ENCODE measurements at places on chromosomes 5 and 9.
A peak's percentile ranks its signal among the peaks of the same experiment; 100 is the strongest.

GRCh38 chr9:80995759-80996158, 693.6 kb downstream of the TLE1 start:
- no peaks in the 10 kb centered on the region for H3K36me3 ChIP-seq
- no peak overlapping the region for H3K4me3 ChIP-seq
- H3K27me3 ChIP-seq, result no peaks in the 10 kb centered on the region
- H3K4me1 ChIP-seq, result no peaks in the 10 kb centered on the region
- H3K27ac ChIP-seq, result no peak overlapping the region

GRCh38 chr9:130144703-130145102, 27.5 kb upstream of the NCS1 start:
- peaks cover 8% of the 10 kb centered on the region for H3K4me1 ChIP-seq
- H3K27ac ChIP-seq, result peak overlapping the region; percentile 2
- no peak for DNase-seq
- no peaks in the 10 kb centered on the region for H3K27me3 ChIP-seq
- no peaks in the 10 kb centered on the region for H3K36me3 ChIP-seq

DNA sequence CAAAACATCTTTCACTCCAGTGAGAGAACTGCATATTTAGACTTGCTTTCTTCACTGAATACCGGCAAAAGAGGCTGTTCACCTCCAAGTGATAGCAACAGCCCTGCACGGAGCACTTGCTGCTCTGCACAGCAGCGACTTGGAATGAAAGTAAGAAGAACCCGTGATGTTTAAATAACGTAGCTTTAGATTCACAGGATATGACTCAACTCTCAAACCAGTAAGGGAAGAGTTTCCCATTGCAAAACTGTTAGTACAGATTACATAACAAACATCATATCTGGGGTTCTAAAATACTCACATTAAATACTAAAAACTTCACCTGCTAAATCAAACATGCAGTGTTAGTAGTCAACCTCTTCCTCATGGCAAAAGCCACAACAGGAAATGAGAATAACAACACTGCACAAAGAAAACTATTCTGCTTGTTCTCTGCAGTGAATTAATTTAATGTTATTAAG, 203.4 kb downstream of the MCTP1 start:
- DNase-seq, result peak; percentile 24
- peak overlapping the region; percentile 2 for H3K4me3 ChIP-seq
- H3K4me1 ChIP-seq, result no peaks in the 10 kb centered on the region
- no peaks in the 10 kb centered on the region for H3K27me3 ChIP-seq
- peak overlapping the region; percentile 62 for H3K27ac ChIP-seq
- H3K36me3 ChIP-seq, result no peaks in the 10 kb centered on the region

GRCh38 chr5:657570-657969, 35.6 kb downstream of the TPPP start:
- H3K27ac ChIP-seq, result no peak overlapping the region
- no peak for DNase-seq
- no peaks in the 10 kb centered on the region for H3K27me3 ChIP-seq
- no peaks in the 10 kb centered on the region for H3K36me3 ChIP-seq
- no peak overlapping the region for H3K4me3 ChIP-seq

DNA sequence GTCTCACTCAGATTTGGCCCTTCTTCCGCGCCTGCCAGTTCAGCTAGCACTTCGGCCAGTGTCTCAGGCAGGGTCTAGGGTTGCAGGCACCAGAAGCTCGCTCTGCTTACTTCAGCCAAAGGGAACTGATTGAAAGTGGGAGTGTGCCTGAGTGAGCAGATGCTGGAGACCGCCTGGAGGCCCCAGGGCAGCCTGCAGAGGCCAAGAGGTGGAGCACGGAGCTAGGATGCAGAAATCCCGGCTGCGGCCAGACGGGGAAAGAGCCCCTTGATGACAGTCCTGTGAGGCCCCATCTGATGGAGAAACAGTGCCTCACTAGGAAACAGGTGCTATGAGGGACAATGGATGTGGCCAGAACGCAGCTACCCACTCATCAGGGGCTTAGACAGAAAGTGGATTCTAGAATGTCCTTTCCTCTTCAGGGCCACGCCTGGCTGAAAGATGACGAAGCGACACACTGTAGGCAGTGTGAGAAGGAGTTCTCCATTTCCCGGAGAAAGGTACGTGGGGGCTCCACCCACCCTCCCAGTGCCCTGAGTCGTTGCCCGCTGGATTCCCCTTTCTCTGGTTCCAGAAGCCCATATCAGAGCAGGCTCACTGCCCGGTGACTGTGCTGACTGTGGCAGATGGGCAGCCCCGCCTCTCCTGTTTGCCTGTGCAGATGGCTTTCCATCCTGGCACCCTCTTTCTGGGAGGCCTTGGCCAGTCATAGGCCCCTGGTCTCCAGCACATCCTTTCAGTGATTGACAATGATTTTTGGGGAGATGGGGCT, 16.1 kb downstream of the HNRNPH1 start:
- H3K4me1 ChIP-seq, result no peaks in the 10 kb centered on the region
- no peak overlapping the region for H3K27ac ChIP-seq
- H3K27me3 ChIP-seq, result no peaks in the 10 kb centered on the region
- H3K36me3 ChIP-seq, result no peaks in the 10 kb centered on the region
- H3K4me3 ChIP-seq, result no peak overlapping the region
- no peak for DNase-seq

DNA sequence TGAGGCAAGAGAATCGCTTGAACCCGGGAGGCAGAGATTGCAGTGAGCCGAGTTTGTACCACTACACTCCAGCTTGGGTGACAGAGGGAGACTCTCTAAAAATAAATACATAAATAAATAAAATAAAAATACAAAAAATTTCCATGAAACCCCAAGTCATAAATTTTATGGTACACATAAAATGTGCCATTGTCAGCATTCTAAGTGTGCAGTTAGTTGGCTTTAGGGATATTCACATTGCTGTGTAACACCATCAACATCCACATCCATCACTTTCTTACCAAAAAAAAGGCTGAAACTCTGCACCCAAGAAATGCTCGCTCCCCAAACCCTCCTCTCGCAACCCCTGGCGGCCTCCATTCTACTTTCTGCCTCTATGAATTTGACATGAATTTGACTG, 135.2 kb downstream of the GAPVD1 start:
- no peak for DNase-seq
- no peaks in the 10 kb centered on the region for H3K4me1 ChIP-seq
- no peak overlapping the region for H3K4me3 ChIP-seq

GRCh38 chr5:103120607-103121200, 603 bp downstream of the PPIP5K2 start:
- no peaks in the 10 kb centered on the region for H3K4me1 ChIP-seq
- peak overlapping the region; percentile 94 for H3K27ac ChIP-seq
- no peaks in the 10 kb centered on the region for H3K36me3 ChIP-seq
- H3K4me3 ChIP-seq, result peak overlapping the region; percentile 78

- H3K4me3 ChIP-seq, result no peak overlapping the region
- no peak for DNase-seq
- H3K27me3 ChIP-seq, result no peaks in the 10 kb centered on the region
These were observed 30.2 kb upstream of the CATSPER3 start for GRCh38 chr5:134937526-134937925.

DNA sequence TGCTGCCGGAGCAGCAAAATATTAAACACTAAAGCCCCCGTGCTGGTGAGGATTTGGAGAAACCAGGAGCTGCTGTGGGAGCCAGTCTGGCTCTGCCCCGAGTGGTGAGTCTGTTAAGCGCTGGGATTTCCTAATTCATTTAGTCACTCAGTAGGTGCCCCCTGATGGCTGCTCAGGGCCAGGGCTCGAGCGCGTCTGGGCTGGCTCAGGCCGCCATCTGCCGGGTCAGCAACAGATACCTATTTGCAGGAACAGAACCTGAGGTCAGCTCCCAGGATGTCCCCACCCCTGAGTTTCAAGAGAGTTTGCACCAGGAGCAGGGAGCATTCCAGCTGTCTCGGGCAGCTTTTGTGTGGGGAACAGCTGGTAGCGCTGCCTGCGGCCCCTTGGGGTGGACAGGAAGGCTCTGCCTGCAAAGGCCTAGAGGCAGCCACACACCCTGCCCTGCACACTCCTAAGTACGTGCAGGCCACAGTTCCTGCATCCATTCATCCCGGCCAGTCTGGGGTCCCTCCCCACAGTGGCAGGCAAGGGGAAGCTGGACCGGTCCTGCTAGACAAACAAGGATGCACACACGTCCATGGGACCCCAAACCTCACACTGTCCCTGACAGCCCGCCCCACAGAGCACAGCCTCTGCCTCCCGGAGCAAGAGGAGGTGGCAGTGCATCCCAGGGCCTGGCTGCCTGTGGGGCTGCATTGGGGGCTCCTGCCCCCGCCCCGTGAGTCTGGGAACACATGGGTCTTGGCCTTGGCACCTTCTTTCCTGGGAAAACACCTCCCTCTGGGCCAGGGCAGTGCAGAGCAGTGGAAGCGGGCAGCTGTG, 83.7 kb downstream of the ADAMTS2 start:
- H3K4me3 ChIP-seq, result no peak overlapping the region
- H3K27me3 ChIP-seq, result no peaks in the 10 kb centered on the region
- peak; percentile 38 for DNase-seq
- no peak overlapping the region for H3K27ac ChIP-seq

DNA sequence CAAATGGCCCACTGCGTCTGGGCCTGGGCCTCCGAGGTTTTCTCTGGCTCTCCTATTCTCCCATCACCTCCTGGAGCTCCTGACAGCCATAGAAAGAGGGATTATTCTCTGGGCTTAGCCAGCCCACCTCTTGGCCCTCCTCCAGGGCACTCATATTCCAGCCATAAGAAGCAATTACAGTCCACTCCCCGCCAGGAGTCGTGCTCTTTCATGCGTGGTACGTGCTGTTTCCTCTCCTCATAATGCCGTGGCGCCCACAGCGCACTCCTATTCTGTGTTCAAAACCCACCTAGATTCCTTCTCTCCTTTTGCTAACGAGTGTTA, 240.8 kb upstream of the ZNF462 start:
- no peaks in the 10 kb centered on the region for H3K4me1 ChIP-seq
- no peaks in the 10 kb centered on the region for H3K36me3 ChIP-seq
- H3K4me3 ChIP-seq, result no peak overlapping the region
- no peak for DNase-seq

- H3K27ac ChIP-seq, result no peak overlapping the region
- H3K4me1 ChIP-seq, result no peaks in the 10 kb centered on the region
- no peak for DNase-seq
- no peaks in the 10 kb centered on the region for H3K27me3 ChIP-seq
- no peaks in the 10 kb centered on the region for H3K36me3 ChIP-seq
- no peak overlapping the region for H3K4me3 ChIP-seq
These were observed 170.9 kb upstream of the WWC1 start for GRCh38 chr5:168120401-168121137.

DNA sequence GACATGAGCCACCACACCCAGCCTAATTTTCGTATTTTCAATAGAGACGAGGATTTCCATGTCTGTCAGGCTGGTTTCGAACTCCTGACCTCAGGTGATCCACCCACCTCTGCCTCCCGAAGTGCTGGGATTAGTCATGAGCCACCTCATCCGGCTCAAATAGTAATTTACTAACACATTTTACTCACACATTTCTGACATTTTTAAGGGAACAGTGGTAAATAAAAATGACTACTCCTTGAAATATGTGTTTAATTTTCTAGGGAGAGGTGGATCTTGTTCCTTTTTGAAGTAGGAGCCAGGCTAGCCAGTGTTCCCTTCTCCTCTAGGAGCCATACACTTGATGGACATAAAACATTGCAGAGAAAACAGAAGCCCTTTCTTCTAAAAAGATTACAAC, 55.2 kb upstream of the ERBIN start:
- DNase-seq, result no peak
- no peak overlapping the region for H3K4me3 ChIP-seq
- H3K36me3 ChIP-seq, result no peaks in the 10 kb centered on the region
- no peaks in the 10 kb centered on the region for H3K4me1 ChIP-seq

GRCh38 chr9:15246243-15246642, 60.8 kb downstream of the TTC39B start:
- H3K27me3 ChIP-seq, result no peaks in the 10 kb centered on the region
- no peak overlapping the region for H3K27ac ChIP-seq
- no peak overlapping the region for H3K4me3 ChIP-seq
- H3K36me3 ChIP-seq, result no peaks in the 10 kb centered on the region
- H3K4me1 ChIP-seq, result no peaks in the 10 kb centered on the region

DNA sequence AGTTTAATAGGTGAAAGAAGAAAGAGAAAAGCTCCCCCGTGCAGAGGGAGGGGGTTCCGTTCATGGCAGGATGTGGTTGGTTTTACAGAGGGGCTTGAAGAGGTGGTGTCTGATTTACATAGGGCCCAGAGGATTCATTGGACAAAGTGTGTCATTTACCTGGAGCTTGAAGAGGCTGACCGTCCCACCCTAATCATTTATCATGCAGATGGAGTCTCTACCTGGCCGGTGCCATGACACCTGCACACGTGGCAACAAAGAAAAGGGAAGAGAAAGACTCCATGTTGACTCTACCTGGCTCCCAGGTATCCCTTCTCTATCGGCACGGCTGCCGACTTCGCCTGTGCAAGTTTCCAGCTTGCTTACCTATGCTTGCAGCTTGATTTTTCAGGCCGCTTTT, 35.3 kb upstream of the PRRC2B start:
- no peak for DNase-seq
- H3K36me3 ChIP-seq, result no peaks in the 10 kb centered on the region
- no peaks in the 10 kb centered on the region for H3K4me1 ChIP-seq
- no peak overlapping the region for H3K27ac ChIP-seq
- H3K27me3 ChIP-seq, result no peaks in the 10 kb centered on the region
- no peak overlapping the region for H3K4me3 ChIP-seq

GRCh38 chr5:106894964-106895363, 775.8 kb downstream of the EFNA5 start:
- DNase-seq, result no peak
- H3K27me3 ChIP-seq, result no peaks in the 10 kb centered on the region
- no peaks in the 10 kb centered on the region for H3K36me3 ChIP-seq

- DNase-seq, result no peak
- H3K4me1 ChIP-seq, result no peaks in the 10 kb centered on the region
- no peaks in the 10 kb centered on the region for H3K27me3 ChIP-seq
- H3K4me3 ChIP-seq, result no peak overlapping the region
These were observed 85.0 kb downstream of the SEMA4D start for GRCh38 chr9:89412951-89413350.

DNA sequence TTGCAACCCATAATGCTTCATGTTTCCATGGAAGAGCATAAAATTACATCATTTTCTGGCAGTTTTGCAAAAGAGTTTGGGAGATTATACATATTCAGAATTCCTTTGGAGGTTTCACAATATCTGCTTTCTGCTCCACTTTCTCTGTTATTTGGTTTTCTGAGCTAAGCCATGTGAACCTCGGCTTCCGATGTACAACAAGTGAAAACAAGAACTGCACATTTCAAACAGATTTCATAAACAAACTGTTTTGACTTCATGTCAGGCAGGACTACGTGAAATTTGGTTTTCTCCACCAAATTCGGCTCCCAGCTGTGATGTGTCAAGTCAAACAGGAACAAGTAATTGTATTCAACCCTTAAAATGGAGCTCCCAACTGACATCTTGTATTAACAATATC, 609.8 kb downstream of the IRX1 start:
- no peaks in the 10 kb centered on the region for H3K36me3 ChIP-seq
- no peak for DNase-seq
- no peaks in the 10 kb centered on the region for H3K27me3 ChIP-seq

DNA sequence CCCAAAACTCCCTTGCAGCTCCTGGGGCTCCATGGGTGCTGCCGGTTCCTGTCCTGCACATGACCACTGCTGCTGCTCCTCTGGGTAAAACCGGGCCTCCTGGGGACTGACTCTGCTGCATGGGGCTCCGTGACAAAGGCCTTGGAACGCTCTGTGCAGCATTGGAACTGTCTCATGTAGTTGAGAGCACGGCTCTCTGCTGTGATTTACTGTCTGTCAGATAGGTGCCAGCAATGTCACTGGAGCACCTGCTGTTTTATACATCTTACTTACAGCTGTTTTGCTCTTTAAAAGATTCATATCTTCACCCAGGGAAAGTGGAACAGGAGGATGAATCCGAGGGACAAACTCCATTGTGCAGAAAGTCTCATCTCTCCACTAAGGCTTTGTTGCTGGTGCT, 138.1 kb downstream of the YIPF5 start:
- no peak for DNase-seq
- no peaks in the 10 kb centered on the region for H3K36me3 ChIP-seq
- H3K4me1 ChIP-seq, result no peaks in the 10 kb centered on the region
- H3K27ac ChIP-seq, result no peak overlapping the region

GRCh38 chr5:125865166-125865815, 557.9 kb upstream of the GRAMD2B start:
- H3K4me3 ChIP-seq, result no peak overlapping the region
- no peak overlapping the region for H3K27ac ChIP-seq
- H3K36me3 ChIP-seq, result no peaks in the 10 kb centered on the region
